ENCODE measurements at places on chromosomes 3 and 15.

DNA sequence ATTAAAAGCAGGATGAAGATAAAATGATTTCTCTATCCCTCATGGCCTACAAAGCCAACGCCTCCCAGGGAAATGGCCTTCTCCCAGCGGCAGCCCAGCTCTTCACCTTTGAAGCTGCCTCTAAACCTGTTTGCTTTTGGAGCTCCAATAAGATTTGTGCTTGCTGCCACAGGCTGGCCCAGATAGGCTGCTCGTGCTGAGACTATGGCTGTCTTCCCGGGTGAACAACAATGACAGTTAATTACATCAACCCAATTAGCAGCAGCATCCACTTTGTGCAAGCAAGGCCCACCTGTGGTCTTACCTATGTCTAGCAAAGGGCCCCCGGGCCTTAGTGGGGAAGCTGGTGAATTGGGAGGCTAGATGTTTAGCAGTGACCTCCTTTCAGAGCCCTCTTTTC lies 179.6 kb downstream of the P3H2 start:
- DNase-seq = no peak

- peak; percentile 79 for DNase-seq
These were observed 56.1 kb downstream of the TAFA4 start for GRCh38 chr3:68876112-68876713.

GRCh38 chr3:194283221-194284006 lies 67.7 kb downstream of the CPN2 start:
- no peak for DNase-seq

DNA sequence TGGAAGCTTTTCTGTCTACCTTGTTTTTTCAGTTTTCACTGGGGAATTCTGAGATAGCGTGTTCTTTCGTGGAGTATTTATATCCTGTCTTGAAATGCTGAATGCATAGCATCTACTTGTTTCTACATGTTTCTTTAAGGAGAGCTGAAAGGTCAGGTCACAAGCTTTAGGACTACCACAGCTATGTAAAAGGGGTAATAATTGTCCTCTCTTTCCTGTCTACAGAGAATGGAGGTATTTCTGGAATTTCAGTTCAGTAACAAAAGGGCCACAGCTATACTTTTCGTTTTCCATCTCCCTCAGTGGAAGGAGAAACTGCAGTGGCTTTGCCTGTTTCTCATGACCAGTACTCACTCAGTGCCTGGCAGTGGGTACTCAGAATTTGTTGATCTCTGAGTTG lies 4.7 kb downstream of the INAFM2 start:
- DNase-seq = no peak

DNA sequence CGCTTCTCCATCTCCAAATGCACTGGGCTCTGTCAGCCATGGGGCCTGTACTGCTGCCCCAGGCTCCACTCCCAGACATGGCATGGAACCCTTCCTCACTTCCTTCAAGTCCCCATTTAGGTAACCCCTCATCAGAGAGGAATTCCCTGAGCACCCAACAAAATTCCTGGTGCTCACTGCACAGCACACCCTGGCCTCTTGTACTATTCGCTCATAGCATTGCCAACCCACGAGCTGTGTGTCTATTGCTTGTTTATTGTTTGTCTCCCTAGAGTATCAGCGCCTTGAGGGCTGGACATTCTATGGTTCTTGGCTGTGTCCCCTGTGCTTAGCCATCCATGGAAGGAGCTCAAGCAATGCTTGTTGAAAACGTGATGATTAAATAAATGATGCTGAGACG lies 46.1 kb upstream of the SLCO2A1 start:
- DNase-seq = no peak
